ENCODE measurements at places on chromosomes 6 and 20.

- no peak for DNase-seq
Observed at GRCh38 chr6:3789018-3789895, 37.7 kb upstream of the PXDC1 start.

GRCh38 chr20:19275038-19275629 lies 62.7 kb downstream of the SLC24A3 start:
- no peak for DNase-seq

GRCh38 chr20:57882451-57883161 lies 172.8 kb upstream of the PMEPA1 start:
- DNase-seq: no peak

- no peak for DNase-seq
Observed at GRCh38 chr20:43893930-43894329, 20.7 kb upstream of the TOX2 start.

DNA sequence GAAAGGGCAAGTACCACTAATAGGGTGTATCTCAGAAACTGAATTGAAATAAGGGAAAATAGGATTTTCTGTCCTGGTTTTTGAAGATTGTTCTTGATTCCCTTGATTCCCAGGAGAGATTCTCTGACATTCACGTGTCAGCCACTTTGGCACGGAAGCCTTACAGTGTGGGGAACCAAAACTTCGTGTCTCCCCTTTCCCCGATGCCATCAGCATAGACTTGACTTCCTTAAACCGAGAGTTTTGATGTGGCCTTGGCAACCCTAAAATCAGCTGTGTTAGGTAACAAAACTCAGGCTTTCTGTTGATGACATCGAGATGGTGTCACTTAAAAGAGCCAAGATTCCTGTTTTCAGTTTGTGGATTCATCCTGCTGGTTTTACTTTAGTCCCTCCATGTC lies 7.5 kb downstream of the HMGN4 start:
- DNase-seq: no peak

DNA sequence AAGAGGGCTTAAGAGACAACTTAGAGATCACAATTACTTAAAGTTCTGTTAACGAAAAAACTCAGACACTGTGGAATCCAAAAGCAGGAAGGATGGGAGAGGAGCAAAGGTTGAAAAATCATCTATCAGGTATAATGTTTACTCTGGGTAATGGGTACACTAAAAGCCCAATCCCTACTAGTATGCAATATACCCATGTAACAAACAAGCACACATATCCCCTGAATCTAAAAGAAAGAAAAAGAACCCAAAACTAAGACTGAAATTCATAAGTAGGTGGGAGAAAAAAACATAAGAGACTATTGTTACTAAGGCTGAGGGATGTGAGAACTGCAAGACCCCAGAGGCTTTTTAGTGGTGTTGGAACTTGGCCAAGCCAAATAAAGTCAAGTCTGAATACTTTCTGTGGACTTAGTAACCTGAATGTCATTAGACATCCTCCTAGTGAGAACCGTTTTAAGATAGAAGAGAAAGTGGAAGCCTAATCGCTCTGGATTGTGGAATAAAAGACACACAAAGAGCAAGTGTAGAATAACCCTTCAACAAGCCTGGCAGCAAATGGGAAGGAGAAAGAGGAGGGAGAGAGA lies 189.4 kb upstream of the RNF217 start:
- DNase-seq: no peak

- DNase-seq: no peak
Observed at GRCh38 chr6:119683031-119683430, 333.5 kb upstream of the MAN1A1 start.

GRCh38 chr6:7646394-7646793 lies 56.4 kb downstream of the SNRNP48 start:
- DNase-seq: no peak

- DNase-seq: no peak
Observed at GRCh38 chr6:7173843-7174503, 66.2 kb downstream of the RREB1 start.

DNA sequence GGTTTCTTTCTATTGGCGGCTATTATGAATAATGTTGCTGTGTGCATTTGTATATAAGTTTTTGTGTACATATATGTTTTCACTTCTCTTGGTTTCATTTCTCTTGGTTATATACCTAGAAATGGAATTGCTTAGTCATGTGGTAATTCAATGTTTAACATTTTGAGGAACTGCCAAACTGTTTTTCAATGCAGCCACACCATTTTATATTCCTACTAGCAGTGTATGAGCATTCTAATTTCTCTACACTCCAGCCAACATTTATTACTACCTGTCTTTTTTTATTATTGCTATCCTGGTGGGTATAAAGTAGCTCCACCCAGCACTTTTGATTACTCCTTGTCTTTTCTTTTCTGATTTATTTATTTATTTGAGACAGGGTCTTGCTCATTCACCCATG lies 54.8 kb downstream of the PHACTR2 start:
- DNase-seq: no peak

GRCh38 chr20:7106910-7107309 lies 339.4 kb downstream of the BMP2 start:
- DNase-seq: no peak

GRCh38 chr6:14113976-14114375 lies 3.6 kb upstream of the CD83 start:
- no peak for DNase-seq

DNA sequence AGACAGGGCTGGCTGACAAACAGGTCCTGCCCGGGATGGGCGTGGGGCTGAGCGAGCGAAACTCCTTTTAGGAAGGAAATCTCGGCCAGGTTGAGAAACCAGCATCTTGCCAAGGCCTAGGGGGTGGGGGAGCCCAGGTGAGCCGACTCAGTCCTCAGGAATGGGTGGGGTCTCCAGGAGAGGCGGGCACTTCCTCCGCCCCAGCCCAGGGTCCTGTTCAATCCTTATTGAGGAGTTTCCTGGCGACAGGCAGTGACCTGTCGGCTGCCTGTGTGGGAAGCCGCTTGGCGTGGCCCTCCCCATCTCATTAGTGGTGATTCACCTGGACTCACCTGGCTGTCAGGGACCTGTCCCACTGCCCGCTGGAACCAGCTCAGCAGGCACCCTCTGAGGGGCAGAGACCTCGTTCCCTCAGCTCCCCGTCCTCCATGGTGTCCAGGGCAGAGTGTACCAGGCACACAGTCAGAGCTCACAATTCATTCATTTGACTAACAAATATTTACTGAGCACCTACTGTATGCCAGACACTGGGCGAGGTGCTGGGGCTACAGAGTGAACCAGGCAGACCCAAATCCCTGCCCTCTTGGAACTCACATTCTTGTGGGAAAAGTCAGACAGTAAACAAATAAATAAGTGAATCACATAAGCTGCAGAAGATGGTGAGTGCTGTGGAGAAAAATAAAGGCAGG lies 51.1 kb downstream of the FGD2 start:
- no peak for DNase-seq

GRCh38 chr6:53411451-53411850 lies 62.7 kb upstream of the ELOVL5 start:
- no peak for DNase-seq

GRCh38 chr6:2222275-2222842 lies 23.0 kb downstream of the GMDS start:
- no peak for DNase-seq

GRCh38 chr6:143894655-143895054 lies 30.4 kb downstream of the ZC2HC1B start:
- DNase-seq: no peak

- DNase-seq: no peak
Observed at GRCh38 chr6:126042001-126042419, 55.7 kb downstream of the TRMT11 start.

- DNase-seq: no peak
Observed at GRCh38 chr6:21375151-21376116, 218.1 kb upstream of the SOX4 start.

DNA sequence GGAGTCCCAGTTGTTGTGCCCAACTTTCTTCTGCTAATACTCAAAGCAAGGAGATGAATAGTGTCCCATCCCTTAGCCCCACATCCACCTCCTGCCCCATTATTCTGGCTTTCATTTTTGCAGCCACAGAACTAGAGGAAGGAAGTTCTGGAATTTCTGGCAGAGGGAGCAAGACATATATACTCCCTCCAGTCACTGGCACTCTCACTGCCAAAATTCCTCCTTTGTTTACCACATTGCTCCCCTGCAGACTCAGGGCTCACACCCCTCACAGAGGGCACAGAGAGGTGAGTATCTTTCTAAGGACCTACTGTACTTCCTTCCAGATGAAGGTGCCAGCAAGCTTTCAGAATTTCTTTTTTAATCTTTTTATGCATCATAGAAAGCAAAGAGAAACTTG lies 168.0 kb upstream of the ID4 start:
- no peak for DNase-seq

DNA sequence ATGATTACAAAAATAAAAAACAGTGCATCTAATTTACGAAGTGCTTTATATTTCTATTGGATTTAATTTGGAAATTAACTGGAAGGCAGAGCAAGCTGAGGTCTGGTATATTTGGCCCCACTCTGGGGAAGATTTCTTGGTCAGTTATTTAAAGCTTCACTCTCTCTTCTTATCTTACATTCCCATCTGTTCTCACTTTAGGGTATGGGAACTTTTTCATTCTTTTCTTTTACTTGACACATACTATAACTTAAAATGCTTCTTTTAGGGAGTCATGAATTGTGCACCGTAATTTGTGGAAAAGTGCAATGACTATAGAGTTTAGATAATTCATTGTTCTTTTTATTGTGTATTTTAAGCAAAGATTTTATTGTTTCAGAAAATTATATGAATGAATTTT lies 170.4 kb downstream of the BCKDHB start:
- no peak for DNase-seq

GRCh38 chr20:41174782-41175181 lies 37.4 kb downstream of the PLCG1 start:
- DNase-seq: no peak

DNA sequence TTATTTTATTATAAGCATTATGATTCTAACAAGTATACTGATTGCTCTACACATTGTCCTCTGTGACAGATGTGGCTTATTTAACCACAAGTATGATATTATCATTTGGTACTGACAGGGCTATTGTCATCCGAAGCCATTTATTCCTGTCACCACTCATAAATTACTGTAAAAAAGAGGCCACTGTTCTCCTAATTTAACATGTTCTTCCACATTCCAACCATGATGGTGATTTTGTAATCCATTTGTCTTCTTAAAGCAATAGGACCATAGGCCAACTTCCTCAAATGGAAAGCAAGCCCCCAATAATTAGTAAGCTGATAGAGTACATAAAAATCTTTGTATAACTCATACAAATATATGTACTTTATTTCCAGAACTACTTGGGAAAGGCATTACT lies 50.6 kb downstream of the FUT9 start:
- no peak for DNase-seq

DNA sequence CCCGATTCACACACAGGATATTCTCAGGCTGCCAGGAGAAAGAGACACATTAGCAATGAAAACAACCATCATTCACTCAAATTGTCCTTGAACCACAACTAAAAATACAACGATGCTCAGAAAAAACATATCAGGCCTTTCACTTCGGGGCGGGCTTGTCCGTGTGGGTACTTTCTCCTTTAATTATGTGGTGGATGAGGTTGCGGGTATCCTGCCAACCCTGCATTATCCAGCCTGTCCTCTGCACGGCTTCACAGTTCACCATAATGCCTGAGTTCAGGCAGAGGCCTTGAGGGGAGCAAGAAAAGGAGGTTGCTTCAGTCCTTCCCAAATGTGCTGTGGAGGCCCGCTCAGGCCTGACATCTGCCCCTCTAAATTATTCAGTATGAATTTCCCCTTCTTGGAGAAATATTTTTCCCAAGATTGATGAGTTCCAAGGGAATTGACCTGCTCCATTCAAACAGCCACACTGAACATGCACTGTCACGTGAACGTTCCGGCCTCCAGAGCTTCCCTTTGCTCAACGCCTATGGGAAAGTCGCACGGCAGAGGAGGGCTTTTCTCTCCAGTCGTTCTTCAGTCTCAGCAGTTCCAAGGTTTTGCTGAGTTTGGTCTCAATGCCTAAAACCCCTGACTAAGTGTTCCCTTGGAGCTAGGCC lies 70.3 kb downstream of the MYLK4 start:
- no peak for DNase-seq

DNA sequence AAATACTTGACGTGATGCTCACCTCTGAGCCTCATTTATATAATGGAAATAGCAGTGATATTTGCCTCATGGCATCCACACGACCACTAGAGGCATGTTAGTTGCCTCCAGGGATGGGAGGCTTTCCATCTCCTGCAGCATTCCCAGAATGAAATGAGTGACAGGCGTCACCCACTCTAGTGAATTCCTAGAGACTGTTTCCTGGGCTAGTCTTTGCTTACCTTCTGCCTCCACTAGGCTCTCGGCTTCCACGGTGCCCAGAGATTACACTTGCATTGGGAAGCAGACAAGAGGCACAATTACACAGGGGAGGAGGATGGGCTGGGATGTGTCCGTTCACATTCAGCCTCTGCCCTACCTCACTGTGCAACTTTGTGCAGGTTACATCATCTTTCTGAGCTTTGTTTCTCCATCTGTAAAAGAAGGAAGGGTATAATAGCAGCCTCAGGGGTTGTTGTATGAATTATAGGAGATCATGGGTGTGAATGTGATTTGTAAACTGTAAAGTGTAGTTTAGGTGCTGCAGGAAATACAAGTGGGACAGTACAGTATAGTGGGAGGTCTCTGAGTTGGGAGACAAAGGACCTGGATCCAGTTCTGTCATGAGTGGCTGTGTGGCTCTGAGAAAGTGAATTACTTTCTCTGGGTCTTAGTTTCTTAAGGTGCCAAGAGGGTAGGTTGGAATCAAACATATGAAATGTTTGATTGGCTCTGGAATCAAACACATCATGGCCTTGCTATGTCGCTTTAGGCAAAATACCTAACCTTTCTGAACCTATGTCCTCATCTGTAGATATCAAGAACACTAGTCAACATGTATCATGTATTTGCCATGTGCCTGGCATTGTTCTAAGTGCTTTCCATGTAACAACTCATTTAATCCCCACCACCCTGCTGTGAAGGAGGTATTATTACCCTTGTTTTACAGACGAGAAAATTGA lies 3.6 kb upstream of the VSTM2L start:
- DNase-seq: no peak

DNA sequence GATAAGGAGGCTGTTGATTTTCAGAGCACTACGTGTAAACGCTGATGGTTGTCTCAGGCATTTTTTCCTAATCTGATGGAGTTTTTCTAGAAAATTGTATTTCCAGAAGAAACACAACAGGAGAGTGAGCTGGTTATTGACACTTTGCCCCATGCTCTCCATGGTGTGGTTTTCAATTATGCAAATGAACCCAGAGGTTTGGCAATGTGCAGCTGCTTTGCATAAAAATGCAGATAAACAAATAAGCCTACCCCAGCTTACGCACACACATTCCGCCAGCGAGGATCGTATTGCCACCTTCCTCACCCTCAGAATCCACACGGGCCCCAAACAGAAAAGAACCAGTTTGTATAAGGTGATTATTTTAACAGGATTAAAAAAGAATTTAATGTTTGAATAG lies 45.1 kb upstream of the FRMD1 start:
- no peak for DNase-seq

DNA sequence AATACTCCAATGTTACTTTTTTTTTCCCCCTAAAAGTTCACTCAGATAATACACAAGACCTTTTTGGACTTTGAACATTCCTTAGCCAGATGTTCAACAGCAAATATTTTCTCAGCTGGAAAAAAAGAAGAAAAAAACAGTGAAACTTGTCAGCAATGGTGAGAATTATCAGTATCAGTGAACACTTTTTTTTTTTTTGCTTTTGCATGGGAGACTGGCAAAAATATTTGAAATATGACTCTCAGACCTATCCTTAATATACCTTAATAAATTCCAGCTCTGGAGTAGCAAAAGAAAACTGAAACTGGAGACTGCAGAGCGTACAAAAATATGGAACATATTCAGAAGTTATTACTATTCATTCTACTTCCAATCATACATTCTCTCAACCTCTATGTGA lies 92.3 kb downstream of the RFPL4B start:
- DNase-seq: no peak

- no peak for DNase-seq
Observed at GRCh38 chr6:52134011-52134410, 46.6 kb upstream of the PKHD1 start.

Measured in stimulated activated CD4-positive, alpha-beta T cell treated with anti-CD3 and anti-CD28 coated beads, Interleukin-4, amount 100 ng/mL, for 4 hours (primary cell).